ENCODE measurements at places on chromosomes 4 and X.

GRCh38 chr4:123444290-123444731 is 47.7 kb downstream of the SPRY1 start:
- peak; percentile 56 for DNase-seq

- no peak for DNase-seq
These were observed 77.6 kb downstream of the CWH43 start for GRCh38 chr4:49063670-49064069.

DNA sequence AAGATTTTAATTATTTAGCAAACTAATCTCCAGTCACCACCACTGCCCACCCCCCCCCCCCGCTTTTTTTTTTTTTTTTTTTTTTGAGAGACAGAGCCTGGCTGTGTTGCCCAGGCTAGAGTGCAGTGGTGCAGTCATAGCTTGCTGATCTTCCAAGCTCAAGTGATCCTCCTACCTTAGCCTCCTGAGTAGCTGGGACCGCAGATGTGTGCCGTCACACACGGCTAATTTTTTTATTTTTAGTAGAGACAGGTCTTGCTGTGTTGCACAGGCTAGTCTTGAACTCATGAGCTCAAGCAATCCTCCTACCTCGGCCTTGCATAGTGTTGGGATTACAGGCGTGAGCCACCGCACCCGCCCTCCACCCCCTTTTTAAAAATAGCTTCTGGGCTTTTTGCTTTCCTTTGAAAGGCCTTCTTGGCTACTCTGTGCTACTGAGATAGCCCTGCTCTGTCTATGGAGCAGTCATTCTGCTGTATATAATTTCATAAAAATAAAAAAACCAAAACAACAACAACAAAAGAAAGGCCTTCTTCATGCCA is 18.7 kb downstream of the TXLNG start:
- no peak for DNase-seq

DNA sequence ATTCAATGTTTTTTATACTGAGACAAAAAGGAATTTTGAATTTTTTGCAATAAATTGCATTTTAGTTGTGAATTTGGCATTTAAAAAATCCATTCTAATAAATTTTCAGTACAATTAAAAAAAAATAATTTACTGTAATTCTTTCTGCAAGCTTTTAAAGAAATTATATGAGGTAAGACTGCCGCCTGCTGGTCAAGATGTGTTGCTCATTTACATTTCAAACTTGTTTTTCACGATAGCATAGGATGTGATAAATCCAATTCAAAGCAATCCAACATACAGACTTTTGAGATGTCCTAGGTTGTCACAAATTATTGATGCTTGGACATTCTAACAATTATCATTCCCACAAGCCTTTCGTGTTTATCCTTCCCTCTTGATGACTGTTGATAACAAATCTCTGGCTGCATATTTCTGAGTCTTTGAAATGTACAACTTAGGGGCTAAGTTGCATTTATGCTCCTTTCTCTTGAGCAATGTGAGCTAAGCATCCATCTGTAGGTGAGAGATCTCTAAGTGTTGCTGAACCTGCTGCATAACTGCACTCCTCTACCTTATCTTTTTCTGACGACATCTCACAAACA is 21.7 kb upstream of the MFAP3L start:
- DNase-seq: peak; percentile 51

DNA sequence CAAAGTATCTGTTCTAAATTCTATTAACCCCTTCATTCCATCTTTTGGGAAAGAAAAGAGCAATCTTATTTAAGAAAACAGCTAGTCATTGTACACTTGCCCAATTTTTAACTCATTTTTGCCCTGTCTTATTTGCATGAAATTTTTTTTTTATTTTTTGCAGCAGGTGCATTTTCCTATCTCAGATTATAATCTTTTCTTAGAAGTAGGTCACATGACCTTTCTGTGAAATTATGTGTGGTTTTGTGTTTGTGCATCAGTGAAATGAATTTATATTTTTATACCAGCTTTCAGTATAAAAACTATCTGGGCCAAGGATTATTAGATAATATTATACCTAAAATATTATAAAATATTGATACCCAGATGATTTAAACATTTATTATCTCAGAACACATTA is 145.6 kb downstream of the INPP4B start:
- no peak for DNase-seq

- no peak for DNase-seq
These were observed 6.7 kb upstream of the MID2 start for GRCh38 chrX:107818900-107819521.

- no peak for DNase-seq
These were observed 254.6 kb downstream of the CHIC1 start for GRCh38 chrX:73817393-73818199.

- DNase-seq: no peak
These were observed 47.8 kb upstream of the DUSP21 start for GRCh38 chrX:44795945-44796450.

DNA sequence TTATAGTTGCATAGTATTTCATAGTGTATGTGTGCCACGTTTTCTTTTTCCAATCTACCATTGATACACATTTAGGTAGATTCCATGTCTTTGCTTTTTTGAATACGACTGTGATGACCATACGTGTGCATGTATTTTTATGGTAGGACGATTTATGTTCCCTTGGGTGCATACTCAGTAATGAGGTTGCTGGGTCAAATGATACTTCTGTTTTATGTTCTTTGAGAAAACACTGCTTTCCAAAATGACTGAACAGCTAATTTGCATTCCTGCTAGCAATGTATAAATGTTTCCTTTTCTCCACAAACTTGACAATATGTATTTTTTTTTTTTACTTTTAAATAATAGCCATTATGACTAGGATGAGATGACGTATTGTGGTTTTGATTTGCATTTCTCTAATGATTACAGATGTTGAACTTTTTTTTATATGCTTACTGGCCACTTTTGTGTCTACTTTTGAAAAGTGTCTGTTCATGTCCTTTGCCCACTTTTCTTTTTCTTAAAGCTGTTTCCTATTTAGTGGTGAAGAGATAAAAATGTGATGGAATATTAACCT is 969.5 kb upstream of the NDST4 start:
- DNase-seq: no peak

GRCh38 chrX:15881381-15881897 is 26.8 kb upstream of the AP1S2 start:
- no peak for DNase-seq

DNA sequence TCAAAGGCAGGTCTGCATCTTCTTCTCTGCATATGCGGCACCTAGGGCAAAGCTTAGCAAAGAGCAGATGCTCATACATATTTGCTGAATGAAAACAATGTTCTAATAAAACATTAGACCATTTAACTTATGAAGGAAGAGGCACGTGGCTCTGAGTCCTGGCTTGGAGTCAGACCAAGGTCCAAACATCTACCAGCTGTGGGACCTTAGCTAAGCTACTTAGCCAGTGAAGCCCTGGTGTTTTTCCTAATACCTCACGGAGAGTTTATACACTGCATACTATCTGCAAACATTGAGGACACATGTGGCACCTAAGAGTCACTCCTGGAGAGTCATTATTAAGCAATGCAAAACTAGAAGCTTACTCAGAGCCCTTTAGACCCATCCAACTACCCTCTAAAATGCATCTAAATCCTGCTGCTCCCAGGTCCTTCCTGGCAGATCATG is 9.0 kb downstream of the PDGFC start:
- no peak for DNase-seq

DNA sequence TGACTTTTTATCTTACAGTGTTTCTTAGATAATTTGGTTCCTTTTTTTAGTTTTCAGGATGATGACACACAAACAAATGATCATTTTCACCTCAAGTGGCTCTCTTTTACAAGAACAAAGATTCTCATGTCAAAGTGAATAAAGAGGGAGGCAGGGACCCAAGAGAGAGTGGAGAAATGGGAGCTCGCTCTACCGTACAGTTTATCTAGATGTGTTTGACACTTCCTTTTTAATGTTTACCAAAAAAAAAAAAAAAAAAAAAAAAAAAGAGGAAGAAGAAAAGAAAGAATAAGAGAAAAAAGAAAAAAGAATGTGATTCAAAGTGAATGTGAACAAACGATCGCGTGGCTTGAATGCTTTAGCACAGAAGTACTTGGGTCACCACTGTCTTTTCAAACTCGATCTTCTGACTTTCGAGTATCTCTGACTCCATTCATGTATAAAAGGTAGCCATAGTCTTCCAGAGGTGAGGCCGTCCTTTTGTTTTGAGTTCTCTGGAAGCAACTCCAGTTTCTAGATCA is 75.6 kb upstream of the GRXCR1 start:
- DNase-seq: no peak

GRCh38 chr4:24912252-24913118 is at the start of gene CCDC149:
Gene CCDC149, minus strand, starts transcription at chr4:24913042. Its CDS starts 178 bp downstream, at chr4:24912864.
- peak; percentile 81 for DNase-seq

- no peak for DNase-seq
These were observed 304.1 kb upstream of the HAND2 start for GRCh38 chr4:173834151-173834550.

DNA sequence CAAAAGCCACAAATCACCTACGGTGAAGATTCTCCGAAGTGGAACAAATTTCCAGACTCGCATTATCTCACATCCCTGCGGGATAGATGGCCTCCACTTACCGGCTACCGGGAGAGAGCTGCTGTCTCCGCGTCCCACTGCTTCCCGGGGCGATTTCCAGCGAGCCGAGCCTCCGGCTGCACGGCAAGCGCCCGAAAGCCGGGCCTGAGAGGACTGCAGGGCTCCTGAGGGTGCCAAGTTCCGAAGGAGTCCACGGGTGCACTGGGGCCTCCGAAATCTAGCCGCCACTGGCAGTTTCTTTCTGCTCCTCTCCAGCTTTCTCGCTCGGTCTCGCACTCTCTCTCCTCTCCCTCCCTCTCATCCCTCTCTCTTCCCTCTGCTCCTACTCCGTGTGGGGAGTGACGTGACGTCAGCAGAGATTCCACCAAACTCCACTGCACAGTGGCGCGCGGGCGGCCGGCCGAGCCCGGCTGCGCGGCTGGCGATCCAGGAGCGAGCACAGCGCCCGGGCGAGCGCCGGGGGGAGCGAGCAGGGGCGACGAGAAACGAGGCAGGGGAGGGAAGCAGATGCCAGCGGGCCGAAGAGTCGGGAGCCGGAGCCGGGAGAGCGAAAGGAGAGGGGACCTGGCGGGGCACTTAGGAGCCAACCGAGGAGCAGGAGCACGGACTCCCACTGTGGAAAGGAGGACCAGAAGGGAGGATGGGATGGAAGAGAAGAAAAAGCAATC is 14.0 kb upstream of the PITX2 start:
- no peak for DNase-seq

DNA sequence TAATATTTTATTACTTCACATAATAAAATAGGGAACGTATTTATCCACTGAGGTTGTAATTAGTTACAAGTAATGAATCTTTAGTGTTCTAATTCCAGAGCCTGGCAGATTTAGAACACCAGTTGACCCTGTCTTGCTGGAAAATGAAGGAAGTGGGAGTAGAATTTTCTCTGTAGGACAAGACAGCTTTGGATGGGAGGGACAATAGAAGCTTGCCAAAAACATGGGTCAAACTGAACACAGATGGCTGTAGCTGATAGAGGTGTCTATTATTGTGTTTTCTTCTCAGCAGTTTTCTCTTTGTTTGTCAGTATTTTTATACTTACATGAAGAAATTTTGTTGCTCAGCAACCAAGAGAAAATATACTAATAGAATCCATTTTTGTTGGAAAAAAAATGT is 20.2 kb downstream of the FAT4 start:
- no peak for DNase-seq

- no peak for DNase-seq
These were observed 40.5 kb downstream of the MAPK10 start for GRCh38 chr4:86319390-86319789.

Data from Right ventricle myocardium superior (tissue), 1 donor.